H54 (cell line): ENCODE measurements at places on chromosomes 11 and 22.

GRCh38 chr11:100925935-100926334 lies 203.7 kb downstream of the PGR start:
- no peak for DNase-seq

DNA sequence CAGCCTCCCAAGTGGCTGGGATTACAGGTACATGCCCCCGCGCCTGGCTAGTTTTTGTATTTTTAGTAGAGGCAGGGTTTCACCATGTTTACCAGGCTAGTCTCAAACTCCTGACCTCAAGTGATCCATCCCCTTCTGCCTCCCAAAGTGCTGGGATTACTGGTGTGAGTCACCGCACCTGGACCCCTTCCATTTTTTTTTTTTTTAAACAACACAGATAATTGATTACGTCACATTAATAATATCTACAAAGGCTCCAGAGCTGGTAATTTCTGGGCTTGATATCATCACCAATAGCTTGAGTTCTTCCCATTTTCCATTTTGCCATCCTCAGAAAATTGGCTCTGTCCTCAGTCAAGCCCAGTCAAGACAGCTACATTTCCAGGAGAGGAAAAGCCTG lies 7.2 kb downstream of the TTLL1 start:
- no peak for DNase-seq

DNA sequence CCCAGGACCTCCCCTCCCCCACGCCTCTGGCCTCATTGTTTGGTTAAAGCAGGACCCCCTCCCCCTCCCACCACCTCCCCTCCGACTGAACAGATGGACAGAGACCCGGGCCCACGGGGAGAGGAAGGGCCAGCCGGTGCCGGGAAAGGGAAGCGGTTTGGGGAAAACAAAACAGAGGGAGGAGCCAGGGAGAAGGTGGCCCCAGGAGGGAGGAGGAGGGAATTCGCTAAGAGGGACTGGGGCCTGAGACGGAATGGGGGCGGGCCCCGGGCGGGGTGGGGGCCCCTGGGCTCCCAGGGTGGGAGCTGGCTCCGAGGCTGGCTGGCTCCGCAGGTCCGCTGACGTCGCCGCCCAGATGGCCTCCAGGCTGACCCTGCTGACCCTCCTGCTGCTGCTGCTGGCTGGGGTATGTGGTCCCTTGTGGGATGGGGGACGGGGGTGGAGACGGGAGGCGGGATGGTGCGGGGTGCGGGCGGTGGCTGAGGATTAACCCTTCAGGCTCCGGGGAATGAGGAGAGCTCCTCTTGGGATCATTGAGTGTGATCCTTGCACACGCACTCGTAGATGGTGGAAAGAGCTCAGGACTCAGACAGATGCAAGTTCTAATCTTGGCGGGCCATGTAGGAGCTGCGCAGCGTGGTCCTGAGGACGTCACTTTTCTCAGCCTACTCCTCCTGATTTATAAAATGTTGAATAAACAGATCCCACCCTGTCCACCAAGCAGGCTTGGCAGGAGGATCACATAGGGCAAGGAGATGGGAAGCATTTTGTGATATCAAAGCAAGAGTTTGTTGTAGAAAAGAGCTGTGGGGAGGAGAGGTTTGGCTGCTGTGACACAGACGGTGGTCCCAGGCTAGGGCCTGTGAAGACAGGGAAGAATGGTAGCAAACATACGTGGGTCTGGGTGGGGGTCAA lies 688 bp downstream of the SERPING1 start:
- peak; percentile 74 for DNase-seq

GRCh38 chr11:3609416-3610265 lies 32.2 kb downstream of the ART5 start:
- peak; percentile 40 for DNase-seq

DNA sequence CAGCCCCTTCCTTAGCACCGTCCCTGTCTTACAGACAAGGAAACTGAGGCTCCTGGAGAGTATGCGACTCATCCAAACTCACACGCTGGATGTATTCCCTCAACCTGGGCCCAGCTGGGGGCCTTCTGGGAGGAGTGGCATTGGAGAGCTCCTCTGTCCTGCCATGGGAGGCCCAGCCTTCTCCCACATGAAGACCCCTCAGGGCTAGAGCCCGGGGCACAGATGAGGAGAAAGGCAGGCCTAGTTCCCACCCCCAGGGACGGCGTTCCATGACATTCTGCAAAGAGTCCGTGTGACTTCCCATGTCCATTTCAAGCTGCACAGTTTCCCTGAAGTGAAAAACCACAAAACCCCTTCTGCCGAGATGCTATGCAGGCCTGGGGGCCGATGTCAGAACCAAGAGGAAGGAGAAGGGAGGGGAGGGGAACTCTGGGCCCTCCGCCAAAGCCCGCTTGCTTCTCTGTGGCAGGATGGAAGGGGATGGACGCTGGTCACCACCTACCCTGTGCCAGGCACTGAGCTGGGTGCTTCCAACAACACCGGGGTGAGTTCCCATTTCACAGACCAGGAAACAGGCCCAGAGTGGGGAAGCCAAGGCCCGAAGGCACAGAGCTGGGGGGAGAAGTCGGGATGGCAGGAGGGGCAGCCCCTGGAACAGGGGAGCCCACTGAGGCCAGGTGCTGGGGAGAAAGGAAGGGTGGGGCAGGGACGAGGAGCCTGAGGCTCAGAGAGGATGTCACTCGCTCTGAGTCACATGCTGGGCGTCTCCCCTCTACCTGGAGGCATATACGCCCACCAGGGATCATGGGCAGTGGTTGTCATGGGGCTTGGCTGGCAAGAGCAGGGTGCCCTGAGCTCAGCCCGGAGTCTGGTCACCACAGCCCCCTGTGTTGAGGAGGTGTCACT lies 15.7 kb downstream of the RAC2 start:
- DNase-seq: no peak

DNA sequence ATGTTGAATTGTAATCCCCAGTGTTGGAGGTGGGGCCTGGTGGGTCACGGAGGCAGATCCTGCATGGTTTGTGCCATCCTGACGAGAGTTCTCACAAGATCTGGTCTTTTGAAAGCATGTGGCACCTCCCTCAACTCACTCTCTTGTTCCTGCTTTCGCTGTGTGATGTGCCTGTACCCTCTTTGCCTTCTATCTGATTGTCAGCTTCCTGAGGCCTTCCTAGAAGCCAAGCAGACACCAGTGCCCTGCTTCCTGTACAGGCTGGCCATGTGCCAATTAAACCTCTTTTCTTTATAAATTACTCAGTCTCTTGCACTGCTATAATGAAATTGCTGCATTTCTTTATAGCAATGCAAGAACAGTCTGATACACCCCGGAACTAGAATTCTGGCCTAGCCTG lies 13.1 kb downstream of the PTPN5 start:
- DNase-seq: no peak

GRCh38 chr11:65785319-65786007 lies 1.4 kb upstream of the OVOL1 start:
- DNase-seq: no peak

GRCh38 chr11:73245461-73245860 lies 26.7 kb upstream of the P2RY6 start:
- no peak for DNase-seq

DNA sequence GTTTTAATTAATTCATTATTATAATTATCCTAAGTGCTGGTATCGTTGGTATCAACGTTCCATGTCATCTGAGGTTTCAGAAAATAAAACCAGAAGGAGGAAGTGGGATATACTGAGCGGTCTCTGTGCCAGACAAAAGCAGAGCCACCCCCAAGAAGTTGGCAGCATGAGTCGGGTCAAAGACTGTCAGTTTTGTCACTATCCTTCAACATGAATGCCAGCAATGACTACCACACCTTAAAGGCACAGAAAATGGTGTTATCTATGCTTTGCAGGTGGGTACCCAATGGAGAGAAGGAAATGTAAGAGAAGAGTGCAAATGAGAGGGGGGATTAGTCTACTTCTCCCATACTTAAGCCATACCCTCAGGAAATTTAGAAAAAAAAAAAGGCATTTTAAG lies 408.5 kb downstream of the OPCML start:
- DNase-seq: no peak

DNA sequence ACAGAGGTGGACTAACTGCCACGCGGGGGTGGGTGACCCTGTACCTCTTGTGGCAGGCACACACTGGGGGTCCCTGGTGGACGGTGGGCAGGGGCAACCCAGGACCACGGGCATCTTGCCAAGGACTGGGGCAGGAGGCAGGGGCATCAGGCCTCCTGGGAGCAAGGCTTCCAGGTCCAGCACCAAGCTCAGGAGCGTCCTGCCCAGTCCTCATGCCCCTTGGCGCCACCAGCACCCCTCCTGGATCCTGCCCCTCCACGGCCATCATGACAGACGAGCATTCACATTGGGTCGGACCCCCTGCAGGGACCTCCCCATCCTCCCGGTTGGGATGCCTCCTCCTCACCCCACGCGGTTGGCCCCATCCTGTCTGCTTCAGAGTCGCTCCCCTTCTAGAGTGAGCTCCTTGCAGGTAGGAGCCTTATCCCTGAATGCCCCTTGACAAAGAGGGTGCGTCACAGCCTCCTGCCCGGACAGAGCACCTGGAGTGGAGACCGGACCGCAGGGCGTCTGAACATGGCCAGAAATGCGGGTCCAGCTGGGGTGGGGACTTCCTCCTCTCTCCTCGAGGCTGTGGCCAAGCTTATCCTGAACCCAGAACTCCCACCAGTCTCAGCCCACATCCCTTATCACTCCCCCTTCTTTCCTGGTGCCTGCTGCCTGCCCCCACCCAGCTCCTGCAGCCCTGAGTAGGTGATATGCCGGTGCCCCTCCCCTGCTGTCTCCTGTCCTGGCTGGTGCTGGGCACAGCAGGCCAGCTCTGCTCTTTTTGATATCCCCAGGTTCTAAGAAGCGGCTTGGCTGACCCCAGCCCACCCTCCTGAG lies 40.3 kb downstream of the IGF2 start:
- DNase-seq: no peak

DNA sequence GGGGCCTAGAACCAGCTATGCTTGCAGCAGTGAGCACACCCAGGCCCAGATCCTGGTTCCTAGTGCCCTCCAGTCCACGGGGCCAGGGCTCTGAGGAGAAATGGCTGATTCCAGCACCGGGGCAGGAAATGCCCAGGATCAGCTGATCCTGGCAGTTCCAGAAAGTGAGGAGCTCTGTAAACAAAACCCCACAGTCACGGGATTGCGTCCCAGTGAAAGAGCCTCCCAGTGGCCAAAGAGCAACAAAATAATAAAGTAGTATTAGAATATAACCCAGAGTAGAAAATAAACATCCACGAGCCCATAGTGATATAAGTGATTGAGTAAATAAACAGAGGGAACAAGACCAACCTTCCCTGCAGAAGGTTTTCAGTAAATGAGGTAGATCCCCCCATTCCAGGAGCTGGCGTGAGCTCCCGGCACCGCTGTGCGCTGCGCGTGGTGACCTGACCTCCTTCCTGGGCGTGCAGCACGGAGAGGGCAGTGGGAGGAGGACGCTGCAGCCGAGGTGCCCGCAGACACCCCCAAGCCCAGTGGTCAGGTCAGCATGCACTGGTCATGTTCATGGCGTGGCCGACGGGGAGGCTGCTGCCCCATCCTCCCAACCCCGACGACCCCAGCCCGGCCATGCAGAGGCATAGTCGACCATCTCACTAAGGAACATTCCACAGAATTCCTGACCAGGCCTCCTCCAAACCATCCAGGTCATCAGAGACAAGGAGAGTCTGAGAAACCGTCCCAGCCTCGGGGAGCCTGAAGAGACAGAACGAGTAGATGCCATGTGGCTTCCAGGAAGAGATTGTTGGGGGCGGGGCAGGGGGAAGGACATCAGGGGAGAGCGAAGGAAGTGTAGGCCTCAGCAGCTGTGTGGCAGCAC lies 19.8 kb downstream of the PTDSS2 start:
- DNase-seq: peak; percentile 44

DNA sequence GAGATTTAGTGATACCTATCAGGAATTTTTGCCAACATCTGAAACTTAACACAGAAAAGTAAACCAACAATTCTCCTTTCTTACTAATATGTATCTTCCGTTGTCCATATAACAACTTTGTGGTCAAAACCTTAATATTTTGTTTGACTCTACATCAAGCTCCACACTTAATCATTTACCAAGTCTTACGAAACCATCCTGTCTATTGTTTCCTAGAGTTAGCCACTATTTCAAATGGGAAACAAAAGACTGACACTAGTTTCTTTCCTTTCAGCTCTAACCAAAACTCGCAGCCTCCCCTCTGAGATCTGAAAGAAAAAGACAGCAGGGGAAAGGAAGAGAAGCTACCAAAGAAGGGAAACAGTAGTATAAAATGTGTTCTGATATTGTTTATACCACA lies 26.5 kb upstream of the PRDM10 start:
- no peak for DNase-seq

DNA sequence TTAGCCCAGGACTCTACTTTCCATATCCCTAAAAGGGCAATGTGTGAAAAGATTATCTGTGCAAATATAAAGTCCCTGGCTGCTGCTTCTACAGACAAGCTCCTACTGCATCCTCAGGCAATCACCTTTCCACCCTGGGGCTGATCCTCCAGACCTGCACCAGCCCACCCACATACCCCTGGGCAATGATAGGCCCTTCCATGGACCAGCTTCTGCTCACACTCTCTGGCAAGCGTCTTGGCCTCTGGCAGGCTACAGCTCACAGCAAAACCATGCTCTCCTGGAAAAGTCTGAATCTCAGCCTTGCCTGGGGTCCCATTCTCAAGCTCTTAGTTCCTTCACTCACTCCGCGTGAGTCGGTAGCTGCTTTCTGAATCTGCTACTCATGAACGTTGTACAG lies 69.5 kb downstream of the IGLL5 start:
- no peak for DNase-seq

DNA sequence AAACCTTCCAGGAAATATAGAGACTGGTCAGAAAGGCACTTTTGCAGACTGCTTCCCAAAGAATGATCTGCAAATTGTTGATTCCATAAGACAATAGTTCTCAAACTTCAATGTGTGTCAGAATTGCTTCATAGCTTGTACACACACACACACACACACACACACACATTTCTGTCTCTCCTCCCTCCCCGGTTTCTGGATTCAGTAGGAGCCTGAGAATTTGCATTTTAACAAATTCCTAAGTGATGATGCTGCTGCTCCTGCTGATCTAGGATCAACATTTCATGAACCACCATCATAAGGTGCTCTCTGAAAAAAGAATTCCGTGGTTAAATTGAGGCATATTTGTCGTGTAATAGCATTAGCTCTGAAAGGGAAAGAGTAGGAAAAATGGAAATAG lies 35.3 kb upstream of the FZD4 start:
- peak; percentile 17 for DNase-seq

DNA sequence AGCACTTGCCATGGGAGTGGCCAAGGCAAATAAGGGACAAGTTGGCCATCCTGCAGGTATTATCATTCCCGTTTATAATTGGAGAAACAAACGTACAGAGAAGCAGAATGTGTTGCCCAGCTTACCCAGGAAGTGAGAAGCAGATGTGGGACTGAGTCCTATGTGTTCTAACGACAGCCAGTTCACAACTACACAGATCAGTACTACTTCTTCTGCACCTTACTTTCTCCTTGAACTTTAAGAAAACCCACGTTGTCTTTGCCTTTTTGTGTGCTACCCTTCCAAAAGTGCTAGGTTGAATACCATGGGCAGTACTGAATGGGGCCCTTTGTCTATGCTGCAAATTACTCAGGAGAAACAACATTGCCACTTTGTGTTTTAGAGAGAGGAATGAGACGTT lies 62.8 kb upstream of the BLID start:
- DNase-seq: no peak

GRCh38 chr11:108111126-108111525 lies 10.2 kb upstream of the ACAT1 start:
- DNase-seq: no peak
